ENCODE measurements at places on chromosomes 1 and 21.

DNA sequence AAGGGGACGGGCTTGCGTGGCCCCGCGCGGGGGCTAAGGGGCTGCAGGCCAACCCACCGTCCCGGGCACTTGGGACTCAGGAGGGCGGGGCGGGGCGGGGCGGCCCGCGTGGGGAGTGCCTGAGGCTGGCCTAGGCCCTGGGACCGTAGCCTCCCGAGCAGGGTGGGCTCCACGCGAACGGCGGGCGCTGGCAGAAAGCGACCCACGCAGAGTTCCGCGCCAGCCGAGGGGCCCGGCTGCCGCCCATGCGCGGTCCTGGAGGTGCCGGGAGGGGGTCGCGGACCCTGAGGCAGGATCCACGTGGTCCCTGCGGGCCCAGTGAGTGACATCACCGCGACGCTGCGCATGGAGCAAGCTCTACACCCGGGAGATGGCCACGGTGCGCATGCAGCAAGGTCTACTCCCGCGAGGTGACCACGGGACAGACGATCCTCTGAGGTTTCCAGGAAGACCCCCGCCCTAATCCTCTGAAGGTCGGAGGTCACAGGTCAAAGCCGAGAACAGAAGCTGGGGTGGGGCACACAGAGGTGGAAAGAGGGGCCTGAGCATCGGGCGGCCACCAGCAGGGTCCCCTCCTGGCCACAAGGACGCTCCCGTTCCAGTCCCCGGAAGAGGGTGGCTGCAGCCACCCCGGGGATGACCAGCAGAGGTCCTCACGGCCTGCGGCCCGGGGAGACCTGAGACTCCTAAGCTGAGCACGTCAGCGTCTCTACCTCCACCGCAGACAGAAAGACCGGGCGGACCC is 13.5 kb upstream of the SLC19A1 start:
- DNase-seq, result peak; percentile 90

GRCh38 chr1:8004803-8005573 is 21.1 kb downstream of the ERRFI1 start:
- no peak for DNase-seq

DNA sequence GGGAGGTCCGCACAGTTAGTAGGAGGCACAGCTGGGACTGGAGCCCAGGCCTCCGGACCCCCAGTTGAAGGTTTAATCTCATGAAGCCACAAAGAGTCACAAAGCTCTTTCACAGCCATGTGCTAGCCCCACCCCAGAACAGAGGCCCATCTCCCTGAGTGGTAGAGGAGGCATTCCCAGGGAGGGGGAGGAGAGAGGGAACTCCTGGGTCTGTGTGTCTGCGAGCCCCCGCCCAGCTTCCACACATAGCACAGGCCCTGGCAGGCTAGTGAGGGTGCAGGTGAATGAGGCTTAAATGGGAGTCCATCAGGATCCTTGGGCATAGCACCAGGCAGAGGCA is 197.8 kb downstream of the MATN1 start:
- no peak for DNase-seq

DNA sequence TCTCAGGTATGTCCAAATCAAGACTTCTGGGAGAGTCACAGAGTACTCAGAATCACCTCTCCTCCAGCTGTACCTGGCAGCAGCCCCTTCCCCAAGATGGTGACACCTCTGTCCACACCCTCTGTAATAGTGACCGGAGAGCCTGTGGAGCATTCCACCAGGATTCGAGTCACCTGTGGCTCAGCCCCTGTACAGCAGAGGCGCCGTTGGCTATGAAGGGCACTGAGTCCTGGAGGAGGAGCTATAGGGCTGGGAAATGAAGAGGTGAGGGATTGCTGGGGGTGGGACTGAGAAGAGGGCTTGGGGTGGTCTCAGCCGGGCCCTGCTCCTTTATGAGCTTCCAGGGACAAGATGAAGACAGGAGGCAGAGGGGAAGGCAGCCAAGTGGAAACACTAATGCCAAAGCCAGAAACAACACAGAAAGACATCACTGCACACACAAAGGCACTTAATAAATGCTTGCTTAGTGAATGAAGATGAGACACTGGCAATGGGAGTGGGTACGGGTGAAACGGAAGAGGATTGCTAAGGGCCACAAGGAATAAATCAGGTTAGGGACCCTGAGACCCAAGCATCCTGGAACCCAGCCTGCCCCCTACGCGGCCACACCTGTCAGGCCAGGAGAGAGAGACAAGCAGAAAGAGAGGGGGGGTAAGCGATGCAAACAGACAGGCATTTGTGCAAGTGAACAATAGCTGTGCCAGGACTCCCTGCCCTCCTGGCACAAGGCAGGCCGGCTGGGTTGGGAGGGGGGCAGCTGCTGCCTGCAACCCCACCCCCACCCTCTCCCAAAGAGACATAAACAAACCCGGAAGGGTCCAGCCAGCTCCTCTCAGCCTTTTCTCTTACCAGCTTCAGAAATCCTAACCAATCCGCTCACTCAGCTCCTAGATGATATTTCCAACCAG is 3.9 kb downstream of the ARHGEF2 start:
- DNase-seq, result no peak

DNA sequence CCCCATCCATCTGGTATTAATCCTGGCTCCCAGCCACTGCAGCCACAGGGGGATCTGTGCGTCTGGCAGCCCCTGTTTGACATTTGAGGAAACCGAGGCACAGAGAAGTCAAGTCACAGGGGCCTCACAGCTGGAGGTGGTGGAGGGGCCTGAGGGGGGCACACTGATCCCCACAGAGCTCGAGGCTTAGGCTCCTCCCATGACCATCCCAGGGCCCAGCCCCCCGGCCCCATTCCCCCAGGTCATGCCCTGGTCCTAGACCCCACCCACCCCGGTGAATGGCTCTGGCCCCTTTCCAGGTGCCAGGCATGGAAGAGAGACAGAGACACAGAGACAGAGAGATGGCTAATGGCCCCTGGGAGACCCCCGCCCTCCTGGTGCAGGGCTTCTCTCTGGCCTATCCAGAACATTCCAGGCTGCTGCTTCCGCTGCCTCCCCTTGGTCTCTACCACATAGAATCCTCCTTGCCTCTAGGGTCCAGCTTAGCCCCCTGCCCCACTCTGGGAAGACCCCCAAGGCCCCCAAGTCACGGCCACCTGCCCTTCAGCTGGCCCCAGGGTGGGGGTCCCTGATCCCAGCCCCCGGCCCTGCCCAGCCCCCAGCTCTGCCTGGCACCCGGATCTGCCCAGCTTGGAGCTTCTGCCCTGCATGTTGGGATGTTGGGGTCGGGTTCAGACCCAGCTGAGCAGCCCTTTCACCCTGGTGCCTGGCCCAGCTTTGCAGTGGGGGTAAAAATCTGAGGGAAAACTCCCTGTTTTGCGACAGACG is 29.2 kb upstream of the LRRC3 start:
- DNase-seq, result no peak

- DNase-seq, result no peak
Observed at GRCh38 chr1:161121042-161121650, 3.2 kb downstream of the NIT1 start.

- no peak for DNase-seq
Observed at GRCh38 chr1:201016943-201017827, 6.3 kb downstream of the KIF21B start.

DNA sequence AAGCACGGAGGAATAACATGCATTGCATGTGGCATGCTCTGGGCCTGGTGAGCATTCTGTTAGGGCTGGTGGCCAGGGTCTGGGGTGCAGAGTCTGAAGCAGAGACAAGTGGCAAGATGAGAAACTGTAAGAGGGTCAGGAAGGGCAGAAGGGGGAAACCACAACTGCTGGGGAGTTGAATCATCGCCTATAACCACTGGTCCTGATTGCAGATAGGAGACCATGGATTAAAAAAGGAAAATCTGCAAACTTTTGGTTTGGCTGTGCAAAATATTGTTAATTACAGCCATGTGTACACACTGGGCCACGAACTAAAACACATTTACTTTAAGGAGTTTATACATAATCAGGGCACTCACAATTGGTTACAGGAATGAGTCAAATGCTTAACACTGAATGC is 76.6 kb downstream of the TGFBR3 start:
- no peak for DNase-seq

DNA sequence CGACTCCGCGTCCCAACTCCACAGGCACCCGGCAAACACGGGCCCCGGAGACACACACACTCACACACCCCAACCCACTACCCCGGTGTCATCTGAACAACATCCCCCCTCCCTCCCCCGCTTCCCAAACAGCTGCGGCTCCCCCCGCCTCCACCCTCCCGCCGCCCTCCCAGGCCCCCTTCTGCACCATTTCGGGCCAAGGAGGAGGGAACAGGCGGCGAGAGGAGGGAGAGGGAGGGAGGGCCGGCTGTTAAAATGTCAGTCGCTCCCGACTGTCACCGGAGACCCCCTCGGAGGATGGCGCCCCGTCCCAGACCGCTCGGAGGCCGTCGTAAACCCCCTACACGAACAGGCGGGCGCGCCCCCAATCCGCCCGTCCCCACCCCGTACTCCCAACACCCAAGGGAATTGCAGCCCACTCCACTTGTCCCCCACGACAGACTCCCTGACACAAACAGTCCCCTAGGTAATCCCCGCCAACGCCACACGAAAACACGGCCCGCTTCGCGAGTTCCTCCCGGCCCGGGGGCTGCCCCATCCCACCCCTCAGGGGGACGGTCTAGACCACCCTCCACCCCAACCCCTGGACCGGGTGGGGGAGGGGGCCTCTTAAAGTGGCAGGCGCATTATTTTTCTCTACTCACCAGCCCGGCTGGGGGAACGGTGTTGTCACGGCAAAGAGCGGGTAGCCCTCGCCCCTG is 583 bp downstream of the MEF2D start:
- DNase-seq, result no peak

DNA sequence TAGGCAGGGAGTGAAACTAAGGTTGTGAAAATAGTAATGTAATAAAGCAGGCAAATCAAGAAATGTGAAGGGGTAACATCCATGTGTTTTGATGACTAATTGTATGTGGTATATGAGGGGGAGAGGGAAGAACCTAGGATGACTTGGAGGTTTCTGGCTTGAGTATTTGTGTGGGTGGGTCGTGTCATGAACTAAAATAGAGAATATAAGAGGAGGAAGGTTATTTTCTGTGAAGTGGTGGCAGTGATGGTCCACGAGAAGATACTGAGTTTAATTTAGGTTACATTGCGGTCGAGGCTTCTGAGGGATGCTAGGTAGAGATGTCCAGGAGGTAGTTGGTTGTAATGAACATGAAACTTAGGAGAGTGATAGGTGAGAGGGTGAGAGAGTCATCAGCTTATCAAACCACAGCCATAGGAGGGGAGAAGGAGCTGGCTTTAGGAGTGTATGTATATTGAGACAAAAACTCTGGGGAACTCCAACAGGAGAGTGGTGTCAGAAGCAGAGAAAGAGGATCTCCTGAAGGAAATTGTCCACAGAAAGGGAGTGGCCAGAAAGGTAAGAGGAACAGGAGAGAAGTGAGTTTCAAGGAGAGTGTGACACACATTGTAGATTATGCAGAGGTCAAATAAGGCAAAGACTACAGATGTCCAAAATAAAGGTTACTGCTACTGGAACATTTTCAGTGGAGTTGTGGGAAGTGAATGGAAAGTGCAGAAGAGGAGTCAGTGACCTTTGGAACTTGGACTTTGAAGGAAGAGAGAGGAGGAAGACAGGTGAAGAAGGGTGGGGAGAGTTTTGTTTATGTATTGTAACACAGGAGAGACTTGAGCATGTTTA is 89.0 kb upstream of the MACF1 start:
- DNase-seq, result no peak

GRCh38 chr1:87497380-87498203 is 168.9 kb downstream of the LMO4 start:
- no peak for DNase-seq

- no peak for DNase-seq
Observed at GRCh38 chr1:39850606-39851216, 32.6 kb downstream of the TRIT1 start.

- no peak for DNase-seq
Observed at GRCh38 chr1:35222322-35223083, 29.6 kb upstream of the SFPQ start.

GRCh38 chr21:45512626-45513002 is 29.6 kb downstream of the SLC19A1 start:
- DNase-seq, result no peak

- no peak for DNase-seq
Observed at GRCh38 chr1:26070296-26070962, 3.0 kb upstream of the TRIM63 start.

DNA sequence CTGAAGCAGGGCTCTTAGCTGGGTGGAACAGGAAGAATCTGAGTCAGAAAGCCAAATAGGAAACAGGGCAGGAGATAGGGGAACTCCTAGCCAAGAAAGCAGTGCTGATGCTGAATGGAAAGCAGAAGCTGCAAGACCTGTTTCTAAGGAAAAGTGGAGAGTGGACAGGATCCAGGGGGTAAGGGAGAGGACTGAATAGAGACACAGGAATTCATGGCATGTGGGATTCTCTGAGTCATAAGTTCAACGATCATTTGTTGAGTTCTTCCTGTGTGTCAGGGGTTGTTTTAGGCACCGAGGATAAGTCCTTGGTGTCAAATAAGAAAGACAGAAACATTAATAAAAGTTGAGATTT is 153.8 kb upstream of the FGGY start:
- peak; percentile 34 for DNase-seq

- no peak for DNase-seq
Observed at GRCh38 chr1:242556276-242556675, 31.8 kb upstream of the PLD5 start.

- DNase-seq, result no peak
Observed at GRCh38 chr1:183871142-183871541, 66.2 kb downstream of the RGL1 start.

DNA sequence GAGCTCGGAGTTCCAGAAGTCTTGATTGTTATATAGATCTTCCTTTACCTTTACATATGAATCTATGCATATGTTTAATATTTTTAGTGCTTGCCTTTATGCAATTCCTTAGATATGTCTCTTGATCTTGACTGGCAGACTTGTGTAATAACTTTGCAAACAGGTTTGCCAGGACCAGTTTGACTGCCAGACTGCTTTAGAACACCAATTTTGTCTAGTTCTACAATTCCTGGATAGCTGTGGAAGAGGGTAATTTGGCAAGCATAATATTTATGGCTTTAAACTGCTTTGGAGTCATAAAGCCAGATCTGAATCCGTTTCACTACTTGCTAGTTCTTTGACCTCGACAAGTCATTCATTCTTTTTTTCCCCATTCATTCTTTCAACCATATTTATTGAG is 250.0 kb downstream of the FAF1 start:
- DNase-seq, result no peak

GRCh38 chr1:31348449-31348848 is 24.4 kb downstream of the FABP3 start:
- no peak for DNase-seq

- DNase-seq, result no peak
Observed at GRCh38 chr21:45818276-45818903, 163.2 kb upstream of the COL6A1 start.

DNA sequence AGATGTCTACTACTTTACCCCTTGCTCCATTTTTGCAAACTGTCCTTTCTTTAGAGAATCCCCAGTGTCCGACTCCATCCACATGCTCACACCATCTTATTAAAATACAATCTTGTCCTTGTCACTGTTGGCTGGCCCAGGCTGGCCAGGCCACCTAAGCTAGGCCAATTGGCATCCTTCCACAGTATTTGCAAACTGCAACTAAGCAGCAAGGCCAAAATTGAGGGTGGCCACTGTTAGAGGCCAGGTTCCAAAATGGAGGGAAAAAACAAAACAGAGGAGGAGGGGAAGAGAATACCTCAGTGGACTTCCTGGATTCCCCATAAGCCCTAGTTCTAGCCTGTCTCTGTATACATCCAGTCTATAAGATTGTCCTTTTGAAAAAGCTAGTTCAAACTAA is 4.3 kb downstream of the FAM89A start:
- DNase-seq, result no peak

- DNase-seq, result no peak
Observed at GRCh38 chr1:86156566-86157455, at the start of gene COL24A1. Gene COL24A1, minus strand, starts transcription at chr1:86156772. Its CDS starts 376 bp downstream, at chr1:86156396.

GRCh38 chr1:57019236-57019839 is 53.5 kb upstream of the C8B start:
- no peak for DNase-seq
